SK-N-SH (cell line): ENCODE measurements at places on chromosomes 16 and 17. TPM values are rescaled to one million over a fixed set of nuclear protein-coding genes. Genes with fewer than 3 reads are reported as not detected.

- no peak for DNase-seq
These were observed 251.9 kb upstream of the AXIN2 start for GRCh38 chr17:65813306-65813705.

- DNase-seq: no peak
These were observed at the start of gene IL32 for GRCh38 chr16:3065069-3065741. Gene IL32, plus strand, starts transcription at chr16:3065640. Its CDS starts 172 bp downstream, at chr16:3065812.

Gene CDK5RAP3
- polyA plus RNA-seq: 208 and 288 TPM in 2 replicates

Gene C16orf95
- 3.6 and 5.0 TPM in 2 replicates for polyA plus RNA-seq
